ENCODE measurements at places on chromosomes 7 and 10. TPM values are rescaled to one million over a fixed set of nuclear protein-coding genes. Genes with fewer than 3 reads are reported as not detected.

The MYPN gene
- total RNA-seq: 18.6 TPM

GRCh38 chr10:30756151-30756550, 126.6 kb upstream of the LYZL2 start:
- no peak for DNase-seq

GRCh38 chr10:133177380-133178157, 17.6 kb downstream of the KNDC1 start:
- no peak for DNase-seq

- no peak for DNase-seq
These were observed 183.4 kb downstream of the DNAJB6 start for GRCh38 chr7:157520249-157520648.

DNA sequence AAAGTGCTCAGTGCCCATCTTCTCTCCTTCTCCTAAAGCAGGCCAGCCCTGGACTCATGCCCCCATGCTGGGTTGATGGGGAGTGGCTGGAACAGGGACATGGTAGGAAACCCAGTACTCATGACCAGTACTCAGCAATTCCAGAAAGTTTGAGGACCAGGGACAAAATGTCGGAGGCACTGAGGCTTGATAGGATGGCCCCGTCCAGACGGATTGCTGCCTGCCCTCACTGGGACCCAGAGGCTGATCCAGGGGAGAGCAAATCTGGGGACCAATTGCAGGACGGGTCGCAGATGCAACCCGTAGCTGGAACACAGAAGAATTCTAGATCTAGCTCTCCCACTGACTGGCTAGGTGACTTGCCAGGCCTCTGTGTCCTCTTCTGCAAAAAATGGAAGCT, 5.1 kb downstream of the ZCCHC24 start:
- no peak for DNase-seq

DNA sequence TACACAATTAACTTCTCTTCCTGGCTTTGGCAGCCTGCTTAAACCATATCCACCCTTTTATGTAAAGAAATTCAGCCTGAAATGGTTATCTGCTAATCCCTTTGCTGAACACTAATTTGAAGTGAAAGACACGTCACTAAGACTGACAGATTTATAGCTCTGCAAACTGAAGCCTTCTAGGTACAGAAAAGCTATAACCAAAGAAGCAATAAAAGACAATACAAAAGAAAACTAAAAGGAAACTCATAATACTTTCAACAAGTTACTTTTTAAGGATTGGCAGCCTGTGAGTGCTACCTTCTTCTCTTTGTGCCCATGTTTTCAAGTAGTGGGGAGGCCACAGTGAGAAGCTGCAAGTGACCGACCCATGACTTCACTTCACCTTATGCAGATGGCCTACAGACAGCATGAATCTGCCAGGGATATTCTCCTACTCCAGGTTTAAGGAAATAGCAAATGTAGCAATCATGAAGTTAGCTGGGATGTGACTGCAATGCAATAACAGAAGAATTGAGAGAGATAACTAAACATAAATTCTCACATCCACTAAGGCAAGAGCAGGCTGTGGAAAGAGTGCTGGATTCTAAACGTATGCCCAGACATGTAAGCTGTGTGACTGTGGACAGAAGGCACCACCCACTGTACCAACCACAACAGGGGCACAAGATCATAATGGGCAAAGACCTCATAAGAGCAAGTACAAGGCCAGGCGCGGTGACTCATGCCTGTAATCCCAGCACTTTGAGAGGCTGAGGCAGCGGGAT, 10.7 kb upstream of the SPOCK2 start:
- DNase-seq: peak; percentile 36

- peak; percentile 84 for DNase-seq
These were observed 39.9 kb downstream of the PLEKHA8 start for GRCh38 chr7:30068117-30068516.

GRCh38 chr7:147485660-147486210, 1104.8 kb upstream of the C7orf33 start:
- DNase-seq: no peak

- no peak for DNase-seq
These were observed 958.8 kb upstream of the ZNF722 start for GRCh38 chr7:63039882-63040281.

The RNF148 gene
- total RNA-seq: 0.64 TPM

DNA sequence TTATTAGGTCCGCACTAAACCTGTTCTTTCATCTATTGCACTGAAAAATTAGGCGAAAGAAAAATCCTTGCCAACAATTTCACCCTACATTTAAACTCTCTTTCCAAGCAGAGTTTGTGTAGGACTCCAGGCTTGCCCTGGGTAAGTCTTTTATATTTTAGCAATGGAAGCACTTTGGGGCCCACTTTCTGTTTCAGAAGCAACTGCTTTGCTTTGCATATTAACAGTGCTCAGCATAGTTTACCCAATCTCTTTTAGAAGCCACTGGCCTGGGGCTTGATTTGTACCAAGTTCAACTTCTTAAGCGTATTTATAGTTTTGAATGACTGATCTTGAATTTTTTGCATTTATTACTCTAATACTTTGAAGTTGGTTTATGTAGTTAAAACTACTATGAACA, 78.8 kb upstream of the MDFIC start:
- no peak for DNase-seq

- no peak for DNase-seq
These were observed 6.8 kb downstream of the LDB1 start for GRCh38 chr10:102113261-102113955.

- no peak for DNase-seq
These were observed 28.6 kb downstream of the MRPL32 start for GRCh38 chr7:42960762-42961161.

The GIMAP5 gene
- total RNA-seq: not detected

DNA sequence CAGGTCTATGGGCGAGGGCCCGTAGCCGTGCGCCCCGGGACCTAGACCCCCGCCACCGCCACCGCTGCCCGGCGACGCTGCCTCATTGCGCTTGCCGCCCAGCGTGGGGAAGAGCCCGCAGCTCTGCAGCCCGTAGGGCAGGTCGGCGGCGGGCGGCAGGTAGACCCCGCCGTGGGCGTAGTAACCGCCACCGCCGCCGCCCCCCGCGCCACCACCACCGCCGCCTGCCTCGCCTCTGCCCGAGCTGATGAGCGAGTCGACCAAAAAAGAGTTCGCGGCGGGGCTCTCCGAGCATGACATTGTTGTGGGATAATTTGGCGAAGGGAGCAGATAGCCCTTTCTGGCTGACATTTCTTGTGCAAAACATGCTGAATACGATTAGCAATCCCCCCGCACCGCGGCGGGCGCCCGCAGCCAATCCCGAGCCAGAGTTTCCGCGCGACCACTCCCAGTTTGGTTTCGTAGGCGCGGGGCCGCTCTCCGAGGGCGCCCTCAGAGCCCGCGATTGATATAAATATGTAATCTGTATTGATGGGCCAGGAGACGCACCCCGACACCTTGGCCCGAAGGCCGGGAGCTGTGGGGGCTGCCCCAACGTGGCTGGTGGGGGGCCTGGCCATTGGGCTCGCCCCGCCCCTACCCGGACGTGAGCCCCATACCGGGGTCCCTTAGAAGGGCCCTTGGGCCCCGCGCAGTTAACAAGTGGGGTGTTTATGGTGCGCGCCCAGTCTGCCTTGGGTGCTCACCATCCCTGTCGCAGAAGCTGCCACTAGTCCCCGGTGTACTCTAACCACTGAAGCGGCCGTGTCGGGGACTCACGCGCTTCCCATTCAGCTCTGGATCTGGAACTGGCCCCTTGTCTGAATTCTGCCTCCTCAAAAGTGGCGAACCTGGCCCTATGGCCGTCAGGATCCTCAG, at the start of gene HOXA10:
HOXA10 (minus strand) TSS at position 365 of the 918 bp plus-strand sequence; CDS start at position 351, 14 bp downstream.
- peak; percentile 84 for DNase-seq

DNA sequence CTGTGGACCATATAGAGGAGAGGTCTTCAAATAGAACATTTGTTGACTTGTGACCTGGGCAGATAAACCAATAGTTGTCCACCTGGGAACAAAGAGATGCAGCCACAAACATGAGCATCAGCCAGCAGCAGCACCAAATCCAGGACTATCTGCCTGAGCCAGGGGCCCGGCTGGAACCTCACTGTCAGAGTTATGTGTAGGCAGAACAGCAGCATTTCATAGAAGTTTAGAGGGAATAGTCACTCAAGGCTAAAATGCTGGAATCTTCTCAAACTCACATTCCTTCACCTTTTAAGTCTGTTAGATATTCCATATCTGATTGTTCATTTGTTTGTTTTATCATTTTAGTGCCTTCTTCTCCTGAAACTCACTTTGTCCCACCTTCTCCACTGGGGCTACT, 72.2 kb upstream of the IL6 start:
- DNase-seq: no peak

GRCh38 chr7:129013048-129013724, 41.7 kb downstream of the TNPO3 start:
- DNase-seq: no peak

- no peak for DNase-seq
These were observed 374.1 kb downstream of the NRG3 start for GRCh38 chr10:82249141-82249540.

- DNase-seq: no peak
These were observed 380.8 kb upstream of the C7orf33 start for GRCh38 chr7:148209643-148210190.

The HGF gene
- 60.6 TPM for total RNA-seq

DNA sequence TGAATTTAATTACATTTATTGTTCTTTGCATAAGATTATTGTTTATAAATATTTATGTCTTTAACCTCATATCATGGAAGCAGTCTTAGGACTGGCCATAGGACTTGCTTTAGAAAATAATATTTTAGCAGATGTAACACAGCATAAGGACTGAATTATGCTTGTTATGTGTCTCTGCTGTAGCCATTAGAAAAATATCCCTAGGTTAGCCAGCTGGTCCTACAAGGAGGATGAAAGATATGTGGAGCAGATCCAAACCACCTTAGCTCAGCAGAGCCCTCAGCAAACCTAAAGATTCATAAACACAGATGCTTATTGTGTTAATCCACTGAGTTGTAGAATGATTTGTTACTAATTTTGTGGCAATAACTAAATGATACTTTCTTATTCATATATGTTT, 166.0 kb upstream of the COL1A2 start:
- DNase-seq: peak; percentile 20

- DNase-seq: no peak
These were observed 674 bp downstream of the AMZ1 start for GRCh38 chr7:2688409-2689342.

DNA sequence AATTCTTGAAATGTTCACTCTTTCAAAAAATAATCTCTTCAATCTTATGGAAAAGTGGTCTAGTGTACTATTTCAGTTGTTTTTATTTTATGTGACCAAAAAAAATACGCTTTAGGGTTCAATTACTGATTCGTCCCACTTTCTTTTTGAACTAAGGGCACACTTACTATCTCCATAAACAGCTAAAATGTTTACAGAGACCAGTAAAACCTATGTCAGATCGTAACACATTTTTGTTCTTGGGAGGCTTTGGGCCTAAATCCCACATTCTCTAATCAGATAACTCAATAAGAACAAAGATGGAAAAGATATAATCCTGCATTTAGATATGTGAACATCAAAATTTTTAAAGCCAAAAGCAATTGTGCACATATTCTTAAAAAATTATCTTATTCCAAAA, 29.8 kb upstream of the EPC1 start:
- DNase-seq: peak; percentile 8

The BMI1 gene
- 43.2 TPM for total RNA-seq

DNA sequence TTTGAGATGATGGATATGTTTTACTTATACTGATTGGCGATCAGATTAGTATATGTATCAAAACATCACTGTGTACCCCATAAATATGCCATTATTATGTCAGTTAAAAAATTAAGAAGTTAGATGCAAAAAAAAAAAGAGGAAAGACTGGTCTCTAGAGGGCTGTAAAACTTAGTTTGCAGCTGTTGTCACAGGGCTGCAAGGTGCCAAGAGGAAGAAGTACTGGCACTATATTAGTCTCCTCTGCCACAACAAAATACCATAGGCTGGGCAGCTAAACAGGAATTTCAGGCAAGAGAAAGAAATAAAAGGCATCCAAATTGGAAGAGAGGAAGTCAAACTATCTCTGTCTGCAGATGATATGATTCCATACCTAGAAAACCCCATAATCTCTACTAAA, 177.8 kb upstream of the PLPP4 start:
- no peak for DNase-seq

- no peak for DNase-seq
These were observed 690.3 kb downstream of the REEP3 start for GRCh38 chr10:64211466-64211865.

The TSPAN12 gene
- total RNA-seq: 4.7 TPM

The CNTNAP2 gene
- total RNA-seq: not detected

The LHFPL3 gene
- total RNA-seq: not detected

The SLC4A2 gene
- total RNA-seq: 102 TPM

GRCh38 chr7:49324707-49325106, 400.4 kb downstream of the CDC14C start:
- peak; percentile 0 for DNase-seq

DNA sequence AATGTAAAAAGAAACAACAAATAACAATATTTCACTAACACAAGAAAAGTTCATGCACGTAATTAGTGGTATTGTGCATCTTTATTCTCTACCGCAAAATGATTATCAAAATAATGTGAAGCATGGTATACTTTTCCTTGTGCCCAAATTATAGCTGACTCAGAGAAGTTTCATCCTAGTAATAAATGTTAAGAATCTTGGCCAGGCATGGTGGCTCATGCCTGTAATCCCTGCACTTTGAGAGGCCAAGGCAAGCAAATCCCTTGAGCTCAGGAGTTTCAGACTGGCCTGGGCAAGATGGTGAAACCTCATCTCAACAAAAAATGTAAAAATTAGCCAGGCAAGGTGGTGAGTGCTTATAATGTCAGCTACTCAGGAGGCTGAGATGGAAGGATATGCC, 105.0 kb downstream of the KMT2C start:
- DNase-seq: no peak

The EZH2 gene
- 10.6 TPM for total RNA-seq

The MEIG1 gene
- 0.32 TPM for total RNA-seq

The ASB4 gene
- total RNA-seq: not detected

GRCh38 chr7:45224832-45225231, 67.2 kb downstream of the RAMP3 start:
- peak; percentile 4 for DNase-seq

DNA sequence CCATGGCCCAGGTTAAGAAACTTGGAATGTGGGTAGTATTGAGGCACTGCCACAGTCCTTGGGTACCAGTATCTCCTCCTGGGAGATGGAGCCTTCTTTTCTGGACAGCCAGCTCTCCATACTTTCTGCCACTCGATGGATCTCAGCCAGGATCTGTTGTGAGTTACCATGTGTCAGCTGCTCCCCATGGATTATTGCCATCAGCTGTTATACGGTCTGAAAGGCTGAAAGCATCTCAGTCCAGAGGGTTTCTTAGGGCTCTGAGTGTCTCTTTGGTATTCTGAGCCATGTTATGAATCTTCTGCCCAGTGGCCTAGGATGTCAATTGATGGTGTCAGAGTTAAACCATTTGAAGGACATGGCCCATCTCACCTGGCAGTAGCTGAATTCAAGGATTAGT, 197.5 kb downstream of the C7orf25 start:
- DNase-seq: no peak
